Lower leg skin (tissue), 4 donors: ENCODE measurements at places on chromosomes 2 and 18. TPM values are rescaled to one million over a fixed set of nuclear protein-coding genes. Genes with fewer than 3 reads are reported as not detected.
A peak's percentile ranks its signal among the peaks of the same experiment; 100 is the strongest.

Gene SNED1
- total RNA-seq = 9.0 TPM

Gene AQP12B
- not detected for total RNA-seq

Gene CXCR4
- 7.5 TPM for total RNA-seq

DNA sequence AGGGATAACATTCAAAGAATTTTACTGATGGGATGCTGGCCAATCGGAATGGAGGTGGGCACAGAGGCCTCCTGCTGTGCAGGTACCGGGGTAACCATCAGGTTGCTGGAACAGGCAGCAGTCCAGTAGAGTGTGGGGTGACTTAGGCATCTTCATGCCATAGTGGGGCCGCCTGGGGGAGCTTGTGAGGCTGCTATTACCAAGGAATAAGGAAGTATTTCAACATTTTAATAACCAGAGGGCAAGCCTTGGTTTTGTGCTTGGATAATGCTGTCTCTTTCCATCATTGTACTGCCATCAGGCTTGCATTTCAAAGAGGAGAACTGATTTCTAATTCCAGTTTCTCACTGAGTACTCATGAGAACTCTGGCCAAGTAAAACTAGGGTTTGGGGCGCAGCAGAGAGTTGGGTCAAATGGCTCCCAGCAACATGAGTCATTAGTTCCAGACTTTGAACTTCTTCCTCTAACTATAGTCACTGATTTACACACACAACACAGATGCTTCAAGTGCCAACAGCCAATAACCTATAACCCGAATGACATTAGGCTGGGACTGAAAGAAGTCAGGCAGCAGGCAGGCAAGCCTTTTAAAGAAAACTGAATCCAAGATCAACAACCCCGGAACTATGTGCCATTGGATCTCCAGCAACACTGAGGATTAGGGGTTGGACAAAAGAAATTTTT, 56.1 kb upstream of the FHL2 start:
- no peak for DNase-seq

- no peak for DNase-seq
Observed at GRCh38 chr2:215760557-215760956, 252.8 kb downstream of the MREG start.

Gene MAP3K19
- not detected for total RNA-seq

GRCh38 chr2:240991378-240992263, 6.8 kb upstream of the SNED1 start:
- DNase-seq = peak; percentile 97

DNA sequence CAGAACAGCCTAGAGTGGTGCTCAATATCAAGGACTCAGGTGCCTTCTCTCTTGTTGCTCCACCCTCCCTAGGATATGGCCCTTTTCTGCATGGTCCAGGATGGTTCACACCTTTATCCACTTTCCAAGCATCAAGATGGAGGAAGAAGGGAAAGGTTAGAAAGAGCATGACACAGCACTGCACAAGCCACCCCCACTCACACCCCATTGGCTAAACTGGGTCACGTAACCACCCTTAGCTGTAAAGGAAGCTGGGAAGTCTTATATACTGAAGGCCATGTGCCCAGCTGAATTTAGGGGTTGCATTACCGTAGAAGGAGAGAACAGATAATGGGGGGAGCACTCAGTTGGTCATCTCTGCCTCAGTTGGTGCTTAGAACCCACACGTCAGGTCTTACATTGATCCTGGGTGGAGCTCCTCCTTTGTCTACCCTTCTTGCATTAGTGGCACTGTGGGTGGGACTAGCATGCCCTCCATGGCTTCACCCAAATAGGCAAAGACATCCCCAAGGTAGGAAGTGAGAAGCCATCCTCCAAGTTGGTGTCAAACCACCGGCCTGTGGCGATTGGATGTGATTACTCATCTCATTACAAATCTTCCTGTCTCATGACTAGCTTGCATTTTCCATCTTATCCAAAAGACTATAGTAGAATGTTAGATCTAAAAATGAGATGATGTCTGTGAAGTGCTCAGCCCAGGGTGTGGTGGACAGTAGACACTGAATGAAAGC, 248.5 kb downstream of the HAUS1 start:
- no peak for DNase-seq

DNA sequence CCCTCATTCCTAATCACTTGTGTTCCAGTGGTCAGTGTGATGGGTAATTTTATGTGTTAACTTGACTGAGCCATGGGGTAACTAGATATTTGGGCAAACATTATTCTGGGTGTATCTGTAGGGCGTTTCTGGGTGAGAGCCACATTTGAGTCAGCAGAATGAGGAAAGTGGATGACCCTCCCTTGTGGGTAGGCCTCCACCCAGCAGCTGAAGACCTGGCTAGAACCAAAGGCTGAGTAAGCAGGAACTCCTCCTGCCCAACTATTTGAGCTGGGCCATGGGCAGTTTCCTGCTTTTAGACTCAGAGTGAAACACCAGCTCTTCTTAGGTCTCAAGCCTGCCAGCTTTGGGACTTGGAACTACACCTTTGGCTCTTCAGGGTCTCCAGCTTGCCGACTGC, 141.8 kb downstream of the ACKR3 start:
- no peak for DNase-seq

- no peak for DNase-seq
Observed at GRCh38 chr18:9437021-9437437, 38.3 kb upstream of the RALBP1 start.

- peak; percentile 43 for DNase-seq
Observed at GRCh38 chr2:16167870-16168426, 227.6 kb downstream of the MYCN start.

DNA sequence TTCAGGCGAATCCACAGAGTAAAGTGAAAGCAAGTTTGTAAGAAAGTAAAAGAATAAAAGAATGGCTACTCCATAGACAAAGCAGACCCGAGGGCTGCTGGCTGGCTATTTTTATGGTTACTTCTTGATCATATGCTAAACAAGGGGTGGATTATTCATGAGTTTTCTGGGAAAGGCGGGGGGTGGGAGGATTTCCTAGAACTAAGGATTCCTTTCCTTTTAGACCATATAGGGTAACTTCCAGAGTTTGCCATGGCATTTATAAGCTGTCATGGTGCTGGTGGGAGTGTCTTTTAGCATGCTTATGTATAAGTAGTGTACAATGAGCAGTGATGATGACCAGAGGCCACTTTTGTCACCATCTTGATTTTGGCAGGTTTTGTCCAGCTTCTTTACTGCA, 59.8 kb downstream of the SLC4A3 start:
- DNase-seq = no peak

Gene SLC8A1
- 14.8 TPM for total RNA-seq

DNA sequence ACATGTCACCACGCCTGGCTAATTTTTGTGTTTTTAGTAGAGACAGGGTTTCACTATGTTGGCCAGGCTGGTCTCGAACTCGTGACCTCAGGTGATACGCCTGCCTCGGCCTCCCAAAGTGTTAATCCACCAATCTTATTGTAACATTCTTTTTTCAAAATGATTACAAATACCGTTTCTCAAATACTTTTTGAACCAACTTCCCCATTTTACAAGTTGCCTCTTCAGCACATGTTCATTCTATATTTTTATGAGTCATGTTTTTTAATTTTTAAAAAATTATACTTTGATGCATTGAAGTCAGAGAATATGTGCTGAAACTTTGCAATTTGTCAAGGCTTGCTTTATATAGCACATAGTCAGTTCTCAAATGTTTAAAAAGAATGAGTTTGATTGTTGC, 58.2 kb downstream of the QPCT start:
- DNase-seq = peak; percentile 60

DNA sequence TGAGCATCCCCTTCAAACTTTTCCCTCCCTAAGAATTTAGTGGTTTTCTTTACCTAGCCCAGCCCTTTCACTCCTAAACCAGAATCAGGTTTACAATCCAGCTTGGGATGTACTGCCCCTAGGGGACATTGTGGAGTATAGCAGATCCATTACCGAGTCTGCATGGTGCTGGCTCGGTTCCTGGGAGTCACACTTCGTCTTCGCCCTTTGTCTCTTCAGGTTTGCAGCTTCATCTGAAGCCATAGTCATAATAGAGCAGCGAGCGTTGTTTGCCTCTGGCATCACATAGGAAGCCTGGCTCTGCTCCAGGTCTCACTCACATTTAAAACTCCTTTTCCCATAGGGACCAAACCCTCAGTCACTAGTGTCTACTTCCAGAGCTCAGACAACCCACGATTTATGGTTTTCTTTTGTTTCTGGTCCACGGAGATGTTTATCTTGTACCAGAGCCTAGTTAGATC, 16.8 kb upstream of the LYPD6 start:
- DNase-seq = peak; percentile 40

Gene LOXHD1
- total RNA-seq = 0.97 TPM

Gene SPAST
- 19.0 TPM for total RNA-seq

Gene ARL5A
- total RNA-seq = 132 TPM

Gene PJVK
- 6.6 TPM for total RNA-seq

GRCh38 chr2:8475349-8476031, 206.4 kb upstream of the ID2 start:
- DNase-seq = no peak

GRCh38 chr2:46198164-46198883, 98.9 kb upstream of the EPAS1 start:
- DNase-seq = no peak

Gene ATP8B1
- 21.6 TPM for total RNA-seq

Gene CD226
- 0.26 TPM for total RNA-seq

GRCh38 chr18:49630246-49630699, 68.4 kb downstream of the LIPG start:
- DNase-seq = peak; percentile 77

DNA sequence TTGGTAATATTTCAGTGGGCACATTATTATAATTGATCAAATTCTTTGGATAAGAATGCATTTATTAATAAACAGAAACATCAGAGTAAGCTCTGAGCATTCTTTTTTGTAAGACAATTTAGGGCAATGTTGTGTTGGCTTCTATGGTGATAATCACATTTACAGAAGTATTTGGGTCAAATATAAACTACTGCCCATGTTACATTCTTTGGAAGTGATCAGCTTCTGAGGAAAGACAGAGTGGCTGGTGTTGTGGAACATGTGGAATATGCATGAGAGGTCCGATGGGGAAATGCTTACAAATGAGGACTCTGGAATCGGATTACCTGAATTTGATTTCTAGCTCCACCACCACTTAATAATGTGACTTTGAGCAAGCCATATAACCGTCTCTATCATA, 19.4 kb downstream of the SERPINB13 start:
- no peak for DNase-seq

DNA sequence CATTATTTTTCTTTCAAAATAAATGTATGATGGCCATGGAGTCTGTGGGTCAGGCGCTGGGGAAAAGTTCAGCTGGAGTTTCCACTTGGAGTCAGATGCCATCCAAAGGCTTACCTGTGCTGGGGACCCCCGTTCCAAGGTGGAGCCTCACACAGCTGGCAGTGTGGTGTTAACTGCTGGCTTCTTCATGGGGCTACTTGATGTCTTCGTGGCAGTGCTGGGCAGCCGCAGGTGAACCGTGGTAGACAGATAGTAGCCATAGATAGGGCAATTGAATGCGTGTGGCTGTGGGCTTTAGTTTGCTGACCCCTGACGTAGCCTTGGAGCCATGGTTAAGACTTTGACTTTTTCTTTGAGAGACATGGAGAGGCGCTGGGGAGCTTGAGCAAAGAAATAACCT, 83.1 kb downstream of the HS6ST1 start:
- DNase-seq = peak; percentile 66

- no peak for DNase-seq
Observed at GRCh38 chr2:170509452-170510193, 205.5 kb upstream of the SP5 start.

DNA sequence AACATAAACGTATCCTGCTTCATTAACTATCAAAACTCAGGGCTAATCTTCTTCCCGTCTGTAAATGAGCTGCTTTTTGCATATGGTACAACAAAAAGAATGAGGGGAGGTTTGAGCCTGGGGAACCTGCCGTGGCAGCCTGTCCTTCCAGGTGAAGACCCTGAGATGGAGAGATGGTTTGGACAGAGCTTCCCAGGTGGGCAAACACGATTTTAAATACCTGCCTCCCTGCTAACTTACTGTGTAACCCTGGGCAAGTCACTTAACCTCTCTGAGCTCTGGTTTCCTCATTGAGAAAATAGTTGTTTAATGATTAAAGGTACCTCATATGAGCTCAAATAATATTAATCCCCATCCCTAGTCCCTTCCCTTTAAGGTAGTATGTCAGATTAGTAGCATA, 9.0 kb downstream of the EMX1 start:
- DNase-seq = no peak

DNA sequence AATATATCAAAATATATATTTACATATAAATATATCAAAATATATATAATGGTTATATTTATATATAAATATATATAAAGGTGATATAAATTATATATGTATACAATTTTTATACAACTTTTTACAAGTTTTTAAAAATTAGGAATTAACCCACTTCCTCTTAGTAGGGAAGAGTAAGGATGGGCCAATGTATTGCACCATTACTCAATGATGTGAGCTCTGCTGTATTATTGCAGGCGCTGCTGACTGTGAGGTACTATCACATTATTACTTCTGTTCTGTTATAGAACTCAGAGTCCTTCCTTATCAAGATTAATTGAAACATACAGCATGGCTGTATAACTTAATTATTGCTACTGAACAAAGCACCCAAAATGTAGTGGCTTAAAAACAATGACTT, 46.0 kb downstream of the CCDC195 start:
- no peak for DNase-seq

DNA sequence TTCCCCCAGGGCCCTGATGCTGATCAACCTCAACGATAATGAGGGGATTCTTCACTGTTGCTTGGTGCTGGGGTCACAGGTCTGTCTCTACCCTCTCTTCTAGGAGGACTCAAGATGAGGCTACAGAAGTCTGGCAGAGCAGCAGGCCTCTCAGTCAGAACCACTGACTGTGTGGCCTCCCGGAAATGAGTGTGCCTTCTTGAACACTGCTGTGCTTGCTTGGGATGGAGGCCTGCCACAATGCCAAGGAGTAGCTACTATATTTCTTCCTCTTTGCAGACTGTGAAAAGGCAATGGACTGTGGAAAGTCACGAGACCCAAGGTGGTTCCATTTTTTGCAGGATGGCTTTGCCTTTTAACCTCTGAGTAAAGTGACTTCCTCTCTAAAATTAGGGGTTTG, 5.8 kb upstream of the HOXD1 start:
- no peak for DNase-seq

- no peak for DNase-seq
Observed at GRCh38 chr2:174059178-174059883, 94.2 kb upstream of the SP3 start.

Gene TNS1
- total RNA-seq = 71.7 TPM

DNA sequence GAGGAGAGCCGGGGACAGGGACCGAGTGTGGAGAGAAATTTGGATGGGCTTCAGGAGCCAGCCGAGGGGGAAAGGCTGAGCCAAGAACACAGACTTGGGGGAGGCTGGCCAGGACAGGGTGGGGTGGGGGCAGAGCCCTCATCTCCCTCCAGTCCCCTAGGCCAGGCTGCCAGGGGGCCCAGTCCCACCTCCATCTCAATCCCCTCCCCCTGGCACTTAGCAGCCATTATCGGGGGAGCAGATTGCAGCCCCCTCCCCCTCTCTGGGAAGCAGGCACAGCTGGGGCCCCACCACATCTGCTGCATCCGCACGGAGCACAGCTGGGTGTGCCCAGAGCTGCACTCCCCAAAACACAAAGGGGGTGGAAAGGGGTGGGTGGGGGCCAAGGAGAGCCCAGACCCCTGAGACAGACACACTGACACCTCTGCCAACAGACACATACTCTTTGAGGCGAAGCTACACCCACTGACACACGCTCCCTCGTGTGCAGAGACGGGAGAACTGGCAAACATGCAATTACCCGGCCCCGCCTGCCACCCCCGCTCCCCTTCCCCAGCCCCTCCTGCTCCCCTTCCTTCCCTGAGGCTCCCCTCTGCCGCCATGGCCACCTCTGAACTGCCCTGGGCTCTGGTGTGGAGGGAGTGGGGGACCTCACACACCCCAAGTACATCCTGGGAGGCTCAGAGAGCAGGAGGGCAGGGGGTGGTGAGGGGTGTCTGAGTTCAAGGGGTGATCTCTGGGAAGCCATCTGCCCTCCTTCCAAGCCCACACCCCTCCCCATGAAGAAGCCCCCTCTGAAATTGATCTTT, 5.1 kb upstream of the ASIC4 start:
- no peak for DNase-seq
